Activated B cell treated with CpG ODN at 0.5 μM for 24 hours (primary cell): ENCODE measurements at places on chromosomes 5 and 9. TPM values are rescaled to one million over a fixed set of nuclear protein-coding genes. Genes with fewer than 3 reads are reported as not detected.

Gene NUDT12
- total RNA-seq = 2.6 and 3.5 TPM in 2 replicates

Gene AGXT2
- not detected in 2 replicates for total RNA-seq

Gene BSPRY
- total RNA-seq = 1.1 and 1.3 TPM in 2 replicates

Gene INSL6
- not detected in 2 replicates for total RNA-seq

Gene INSYN2B
- total RNA-seq = not detected in 2 replicates

Gene C9orf153
- 0.17 and 0.18 TPM in 2 replicates for total RNA-seq

Gene CARTPT
- total RNA-seq = not detected in 2 replicates

Gene CCL27
- total RNA-seq = not detected in 2 replicates

Gene SH2D3C
- 49.2 and 51.8 TPM in 2 replicates for total RNA-seq

Gene ITK
- 0.18 and 0.86 TPM in 2 replicates for total RNA-seq

Gene TNFSF8
- 0.69 and 1.0 TPM in 2 replicates for total RNA-seq

Gene SMIM33
- not detected in 2 replicates for total RNA-seq

Gene INVS
- 26.7 and 34.0 TPM in 2 replicates for total RNA-seq

Gene POLR3G
- 2.9 and 3.1 TPM in 2 replicates for total RNA-seq

Gene PCDHB14
- total RNA-seq = 0.11 TPM in 1 of 2 replicates, not detected in the other
